ENCODE measurements at places on chromosomes 1 and 21.

GRCh38 chr1:215529111-215529510 lies 38.0 kb upstream of the KCTD3 start:
- DNase-seq = no peak

DNA sequence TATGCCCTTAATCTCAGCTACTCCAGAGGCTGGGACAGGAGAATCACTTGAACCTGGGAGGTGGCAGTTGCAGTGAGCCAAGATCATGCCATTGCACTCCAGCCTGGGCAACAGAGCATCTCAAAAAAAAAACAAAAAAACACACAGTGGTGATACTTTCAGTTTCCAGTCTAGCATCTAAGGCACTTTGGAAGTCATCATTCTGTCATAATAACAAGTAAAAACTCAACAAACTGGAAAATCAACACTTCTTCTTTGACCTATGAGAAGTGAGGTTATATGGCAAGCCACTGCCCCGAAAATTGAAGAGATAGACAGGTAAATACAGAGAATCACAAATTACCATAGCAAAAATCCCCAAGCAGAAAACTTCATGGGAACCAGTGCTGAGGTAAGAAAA lies 51.9 kb downstream of the IL12RB2 start:
- DNase-seq = no peak

DNA sequence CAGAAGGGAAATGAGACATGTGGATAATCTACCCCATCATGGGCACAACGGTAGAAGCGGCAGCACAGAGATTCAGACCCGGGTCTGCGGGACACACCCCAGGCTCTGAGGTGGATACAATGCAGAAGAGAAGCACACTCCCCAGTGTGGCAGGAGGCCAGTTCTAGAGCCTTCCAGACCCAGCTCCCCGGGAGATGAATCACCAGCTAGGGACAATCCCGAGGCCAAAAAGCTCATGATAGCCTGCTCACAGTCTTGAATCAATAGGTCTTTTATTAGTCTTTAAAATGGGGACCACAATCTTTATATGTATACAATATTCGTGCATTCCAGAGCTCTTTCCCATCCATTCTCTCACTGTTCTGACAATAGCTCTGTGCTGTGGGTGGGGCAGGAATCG lies 57.3 kb upstream of the DIRAS3 start:
- DNase-seq = no peak

GRCh38 chr1:116152950-116153691 lies 41.9 kb downstream of the MAB21L3 start:
- DNase-seq = no peak

DNA sequence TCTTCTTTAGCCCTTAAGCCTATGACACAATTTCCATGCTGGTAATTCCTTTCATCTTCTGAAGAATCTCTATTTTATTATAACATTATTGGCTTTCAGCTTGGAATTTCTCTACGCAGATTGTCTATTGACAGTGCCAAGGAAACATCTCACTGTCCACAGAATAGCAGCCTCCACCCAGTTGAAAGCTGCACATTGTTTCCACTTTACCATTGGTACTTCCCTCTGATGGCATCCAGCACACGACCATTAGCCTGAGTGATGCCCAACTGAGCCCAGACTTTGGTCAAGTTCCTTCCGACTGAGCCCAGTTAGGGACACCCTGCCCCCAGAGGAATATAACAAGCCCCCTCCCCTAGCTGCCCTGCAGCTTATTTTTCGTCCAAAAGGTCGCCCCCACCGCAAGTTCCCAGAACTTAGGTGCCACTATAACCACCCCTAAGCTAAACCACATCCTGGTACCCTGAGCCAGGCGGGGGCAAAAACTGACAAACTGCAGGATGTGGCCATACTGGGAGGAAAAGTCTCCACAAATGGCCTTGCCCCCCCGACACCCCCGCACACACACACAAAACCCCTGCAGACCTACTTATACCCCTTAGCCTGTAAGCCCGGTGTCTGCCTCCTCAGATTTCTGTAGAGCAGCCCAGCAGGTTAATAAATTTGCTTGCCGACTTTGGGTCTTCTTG lies 13.2 kb downstream of the GBP5 start:
- peak; percentile 62 for DNase-seq

GRCh38 chr1:38613996-38614395 lies 245.6 kb downstream of the RRAGC start:
- no peak for DNase-seq

DNA sequence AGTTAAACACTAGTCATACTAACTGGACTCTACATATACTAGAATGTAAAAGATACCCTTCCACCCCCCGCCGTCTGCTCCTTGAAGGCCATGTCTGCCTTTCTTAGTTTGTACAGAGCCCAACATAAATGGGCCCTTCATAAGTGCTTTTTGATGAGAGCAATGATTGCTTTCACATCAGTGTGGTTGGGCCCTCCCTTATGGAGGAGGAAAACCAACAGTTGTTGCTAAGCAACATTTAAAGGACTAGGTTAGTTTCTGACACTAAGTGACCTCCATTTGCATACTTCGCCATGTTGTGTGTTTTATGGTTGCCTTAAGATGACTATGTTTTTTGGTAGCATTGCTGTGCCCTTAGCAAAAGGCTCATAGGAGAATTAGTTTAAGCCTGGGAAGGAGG lies 182.0 kb upstream of the SGIP1 start:
- DNase-seq = no peak

GRCh38 chr1:180948641-180949615 lies 36.2 kb downstream of the KIAA1614 start:
- no peak for DNase-seq

GRCh38 chr1:99970713-99971255 lies 988 bp downstream of the SLC35A3 start:
- no peak for DNase-seq

DNA sequence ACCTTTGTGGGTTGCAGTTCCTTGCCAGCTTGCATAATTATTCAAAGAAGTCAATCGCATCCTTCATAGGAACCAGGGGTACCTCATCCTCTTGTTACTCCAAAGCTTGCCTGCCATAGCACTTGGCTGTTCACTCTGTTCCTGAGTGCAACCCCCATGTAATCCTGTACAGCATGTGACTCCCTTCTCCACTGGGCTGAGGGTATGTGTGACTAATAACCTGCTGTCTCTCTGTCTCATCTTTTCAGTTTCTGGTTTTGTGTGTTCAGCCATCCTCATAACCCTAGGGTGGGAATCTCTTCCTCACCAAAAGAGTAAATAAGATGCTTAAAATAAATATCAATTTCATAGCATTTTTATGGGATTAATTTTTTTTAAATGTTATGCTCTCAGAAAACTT lies 351.9 kb downstream of the S1PR1 start:
- no peak for DNase-seq

DNA sequence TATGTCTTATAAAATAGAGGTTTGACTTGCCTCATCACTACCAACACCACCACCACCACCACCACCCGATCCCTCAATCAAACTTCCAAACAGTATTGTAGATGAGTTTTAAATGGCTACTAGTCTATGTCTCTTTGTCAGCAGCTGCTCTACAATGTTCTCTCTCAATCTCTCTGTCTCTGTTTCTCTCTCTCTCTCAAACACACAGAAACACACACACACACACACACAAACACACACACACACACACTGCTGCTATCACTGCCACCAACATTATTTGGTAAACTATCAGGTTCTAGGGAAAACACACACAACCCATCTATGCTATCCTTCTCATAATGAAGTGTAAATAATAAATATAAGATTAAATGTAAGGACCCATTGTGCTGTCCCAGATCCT lies 2.4 kb downstream of the TNFSF4 start:
- no peak for DNase-seq

- DNase-seq = no peak
Measured at GRCh38 chr1:10754568-10755329, 41.7 kb downstream of the CASZ1 start.

DNA sequence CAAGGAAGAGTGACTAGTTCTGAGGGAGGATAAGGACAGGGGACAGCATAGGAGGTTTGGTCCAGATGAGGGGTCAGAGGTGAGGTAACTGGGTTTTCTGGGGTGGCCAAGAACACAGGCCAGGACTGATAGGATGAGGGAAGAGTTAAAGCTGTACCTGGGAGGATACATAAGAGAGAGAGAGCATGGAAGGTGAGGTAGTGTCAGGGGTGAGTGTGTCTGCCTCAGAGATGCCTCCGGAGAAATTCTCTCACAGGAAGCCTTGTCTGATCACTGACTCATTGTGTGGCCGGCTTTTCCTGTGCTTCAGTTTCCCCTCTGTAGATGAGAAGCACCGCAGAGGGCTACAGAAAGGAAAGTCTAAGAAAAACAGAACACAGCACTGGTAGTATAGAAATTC lies 40.2 kb downstream of the FASLG start:
- peak; percentile 85 for DNase-seq

DNA sequence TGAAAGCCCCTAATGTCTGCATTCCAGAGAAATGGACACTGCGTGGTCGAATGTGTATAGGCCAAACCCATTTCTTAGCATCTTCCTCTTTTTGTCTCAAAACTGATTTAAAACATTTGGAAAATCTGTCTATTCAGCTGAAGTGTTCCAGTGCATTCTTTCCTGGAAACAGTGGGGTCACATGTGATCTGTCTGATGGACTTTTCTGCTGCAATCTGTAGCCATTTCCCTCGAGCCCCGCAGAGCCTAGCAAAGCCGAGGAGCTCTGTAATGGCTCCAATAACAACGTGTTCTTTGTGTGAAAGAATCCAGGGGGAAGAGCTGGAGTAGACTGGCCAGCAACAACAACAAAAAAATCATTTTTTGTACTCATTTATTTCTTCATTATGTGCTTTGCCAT lies 329.3 kb downstream of the BARHL2 start:
- DNase-seq = no peak

- DNase-seq = no peak
Measured at GRCh38 chr1:117600325-117600943, 5.4 kb upstream of the TENT5C start.

DNA sequence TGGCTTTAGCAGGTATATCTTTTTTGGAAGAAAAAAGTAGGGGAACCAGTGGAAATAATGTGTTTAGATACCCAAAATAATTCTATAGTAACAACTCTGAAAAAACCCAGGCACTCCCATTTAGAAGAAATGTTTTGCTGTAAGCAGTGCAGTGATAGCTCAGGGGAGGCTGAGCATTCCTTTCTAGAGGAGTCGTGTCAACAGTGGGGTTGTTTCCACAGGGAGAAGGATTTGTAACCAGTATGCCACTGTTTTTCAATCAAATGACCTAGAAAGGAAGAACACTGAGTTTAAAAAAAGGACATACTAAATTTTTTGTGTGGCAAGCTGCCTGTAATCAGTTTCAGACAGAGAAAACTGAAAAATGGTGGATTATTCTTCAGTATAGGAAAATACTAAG lies 2.4 kb downstream of the PGD start:
- no peak for DNase-seq

GRCh38 chr1:75719810-75720209 lies 4.7 kb upstream of the ACADM start:
- no peak for DNase-seq

DNA sequence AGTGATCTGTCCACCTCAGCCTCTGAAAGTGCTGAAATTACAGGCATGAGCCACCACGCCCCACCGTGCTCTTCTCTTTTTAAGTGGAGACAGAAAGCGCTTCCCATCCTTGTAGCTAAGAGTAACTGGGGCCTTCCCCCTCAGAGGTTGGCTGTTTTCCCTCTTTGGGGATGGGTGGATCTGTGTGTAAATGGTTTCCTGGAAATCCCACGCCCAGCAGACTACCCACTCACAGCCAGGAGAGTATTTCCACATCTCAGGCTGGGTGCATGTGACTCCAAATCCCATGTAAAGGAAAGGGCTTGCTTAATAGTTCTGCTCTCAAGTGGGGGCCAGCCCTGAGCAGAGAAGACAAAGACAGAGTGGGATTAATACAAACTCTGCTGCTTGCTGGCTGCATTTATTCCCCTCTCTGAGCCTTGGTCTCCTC lies 19.6 kb upstream of the TCEA3 start:
- no peak for DNase-seq

- DNase-seq = peak; percentile 18
Measured at GRCh38 chr1:204127597-204128242, 24.1 kb downstream of the ETNK2 start.

GRCh38 chr1:155553349-155553748 lies 9.3 kb downstream of the ASH1L start:
- no peak for DNase-seq

- no peak for DNase-seq
Measured at GRCh38 chr21:36849461-36850105, 116.9 kb downstream of the HLCS start.

DNA sequence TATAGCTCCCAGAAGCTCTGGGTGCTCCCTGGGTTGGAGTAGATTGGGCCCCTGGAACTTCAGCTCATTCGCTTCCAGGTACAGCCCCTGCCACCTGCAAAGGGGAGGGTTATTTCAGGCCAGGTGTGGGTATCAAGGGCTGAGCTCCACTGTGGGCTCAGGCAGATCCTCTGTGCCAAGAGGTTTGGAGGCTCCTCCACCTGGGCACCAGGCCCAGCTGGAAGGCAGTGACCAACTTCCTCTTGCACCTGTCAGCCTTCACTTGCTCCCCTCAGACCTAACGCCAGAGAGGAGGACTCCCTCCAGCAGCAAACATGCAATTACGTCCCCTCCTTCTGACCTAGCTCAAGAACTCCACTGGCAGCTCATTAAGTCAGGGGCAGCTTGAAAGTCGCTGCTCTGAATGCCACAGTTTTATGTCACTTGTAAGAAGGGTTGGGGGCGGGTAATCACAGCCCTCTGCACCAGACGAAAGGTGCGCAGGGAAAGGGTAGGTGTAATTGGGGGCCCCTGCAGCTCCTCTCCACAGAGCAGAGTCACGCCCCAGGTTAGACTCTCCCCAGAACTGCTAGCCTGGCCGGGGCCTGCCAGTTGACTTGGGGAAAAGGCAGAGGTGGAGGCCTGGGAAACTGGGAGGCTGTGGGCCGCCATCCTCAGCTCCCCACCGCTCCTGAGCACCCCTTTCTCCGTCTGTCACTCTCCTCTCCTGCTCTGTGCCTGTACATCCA lies 125.0 kb upstream of the TMPRSS2 start:
- no peak for DNase-seq

DNA sequence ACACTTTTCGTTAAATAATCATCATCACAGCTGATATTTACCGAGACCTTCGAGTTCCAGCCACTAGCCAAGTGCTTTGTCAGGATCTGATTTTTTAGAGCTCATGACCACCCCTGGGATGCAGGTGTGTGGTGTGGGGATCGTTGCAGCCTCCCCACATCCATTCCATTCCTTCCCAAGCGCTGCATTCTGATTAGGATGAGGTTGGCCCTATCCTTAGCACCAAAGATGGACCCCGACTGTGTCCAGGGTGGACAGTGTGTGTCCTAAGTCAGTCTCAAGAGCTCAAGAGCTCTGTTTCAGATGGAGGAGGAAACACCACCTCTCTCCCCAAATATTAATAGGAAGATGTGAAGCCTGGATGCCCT lies 74.1 kb downstream of the PSMG1 start:
- no peak for DNase-seq

DNA sequence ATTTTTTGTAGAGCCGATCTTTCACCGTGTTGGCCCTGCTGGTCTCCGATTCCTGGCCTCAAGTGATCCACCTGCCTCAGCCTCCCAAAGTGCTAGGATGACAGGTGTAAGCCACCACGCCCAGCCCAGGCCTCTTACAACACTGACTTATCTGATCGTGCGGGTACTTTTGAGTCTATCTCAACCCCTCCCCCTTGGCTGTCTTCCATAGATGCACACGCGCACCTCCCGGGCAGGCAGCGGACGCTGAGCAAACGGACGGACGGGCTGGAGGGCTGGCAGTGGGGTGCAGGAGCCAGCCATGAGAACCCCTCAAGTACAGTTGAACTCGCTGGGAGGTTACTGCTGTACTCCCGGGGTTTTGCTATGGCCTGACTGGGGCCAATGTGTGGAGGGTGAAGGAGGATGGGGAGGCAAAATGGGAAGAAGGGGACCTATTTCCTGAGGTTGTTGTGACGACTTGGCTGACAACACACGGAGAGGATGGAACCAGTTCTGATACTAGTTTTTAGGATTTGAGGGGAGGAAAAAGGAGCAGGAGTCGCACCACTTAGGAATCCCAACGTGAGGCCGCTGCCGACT lies 959 bp downstream of the CD58 start:
- DNase-seq = no peak
